ENCODE measurements at places on chromosomes 11 and 22.

- no peak for DNase-seq
These were observed 158.5 kb downstream of the CCDC34 start for GRCh38 chr11:27204529-27204928.

GRCh38 chr22:24983151-24983550 lies 30.6 kb downstream of the KIAA1671 start:
- no peak for DNase-seq

DNA sequence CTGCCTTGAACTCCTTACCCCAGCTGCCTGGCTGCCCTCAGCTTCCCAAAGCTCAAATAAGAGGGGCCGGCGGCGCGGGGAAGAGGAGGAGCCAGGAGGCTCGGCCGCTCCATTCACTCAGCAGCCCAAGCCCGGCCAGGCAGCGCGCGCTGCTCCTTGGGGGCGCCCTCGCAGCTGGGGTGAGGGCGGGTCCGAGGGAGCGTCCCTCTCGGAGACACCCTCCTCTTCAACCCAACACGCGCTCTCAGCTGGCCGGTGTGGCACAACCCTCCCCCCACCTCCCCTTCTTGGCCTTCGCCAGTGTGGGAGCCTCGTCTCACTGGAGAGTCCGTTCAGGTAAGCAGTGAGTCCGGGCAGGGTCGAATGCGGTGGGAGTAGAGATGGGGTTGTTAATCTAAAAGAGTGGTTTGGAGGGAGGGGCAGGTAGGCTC lies at the start of gene WT1:
Gene WT1 (minus strand): TSS at position 29 of the 431 bp plus-strand sequence.
- DNase-seq, result no peak

DNA sequence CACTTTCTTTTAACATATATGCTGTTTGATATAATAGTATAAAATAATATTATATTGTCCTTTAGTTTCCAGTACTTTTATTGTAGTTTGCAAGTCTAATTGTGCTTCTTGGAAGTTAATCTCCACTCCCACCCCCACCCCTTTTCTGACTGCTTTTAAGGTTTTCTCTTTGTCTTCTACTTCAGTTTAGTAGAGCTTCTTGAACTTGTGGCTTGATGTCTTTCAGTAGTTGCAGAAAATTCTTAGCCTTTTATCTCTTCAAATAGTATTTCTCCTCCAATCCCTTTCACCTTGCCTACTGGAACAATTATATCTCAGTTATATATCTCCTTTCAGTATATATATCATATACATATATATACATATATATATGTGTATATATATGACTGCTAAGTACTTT lies 56.6 kb downstream of the PARVG start:
- DNase-seq, result no peak

DNA sequence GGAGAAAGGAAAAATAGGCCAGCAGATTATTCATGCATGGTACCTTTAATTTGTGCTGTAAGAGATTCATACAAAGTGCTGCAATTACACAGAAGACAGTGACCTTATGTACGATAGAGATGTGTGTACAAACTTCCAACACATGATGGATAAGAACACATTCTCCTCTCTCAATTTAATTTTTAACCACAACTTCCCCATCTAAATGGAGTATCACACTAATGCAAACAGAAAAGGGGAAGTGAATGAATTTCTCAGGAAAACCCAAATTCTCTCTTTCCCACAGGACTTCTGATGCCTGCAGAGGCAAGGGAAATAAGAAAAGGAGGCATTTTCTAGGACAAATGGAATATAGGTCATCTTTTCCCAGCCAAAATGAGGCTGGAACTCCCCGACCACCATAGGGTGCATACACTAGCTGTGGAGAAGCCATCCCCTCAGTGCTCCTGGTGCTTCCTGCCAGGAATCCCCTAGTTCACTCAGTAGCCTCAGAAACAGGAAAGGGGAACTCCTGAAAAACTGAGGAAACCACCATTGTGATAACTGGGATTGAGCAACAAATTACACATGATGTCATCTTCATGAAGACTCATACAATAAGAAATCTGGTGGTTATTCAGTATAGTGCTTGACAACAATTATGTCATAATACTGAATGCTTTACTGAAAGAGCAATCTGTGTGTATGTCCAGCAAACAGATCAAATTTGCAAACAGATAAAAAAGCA lies 22.4 kb downstream of the MMP10 start:
- peak; percentile 73 for DNase-seq

Measured in epithelial cell of prostate (primary cell).